ENCODE measurements at places on chromosomes 5 and 9. TPM values are rescaled to one million over a fixed set of nuclear protein-coding genes. Genes with fewer than 3 reads are reported as not detected.

PITX1 gene
- 8.3 TPM for total RNA-seq

PCDHB10 gene
- 2.2 TPM for total RNA-seq

DNA sequence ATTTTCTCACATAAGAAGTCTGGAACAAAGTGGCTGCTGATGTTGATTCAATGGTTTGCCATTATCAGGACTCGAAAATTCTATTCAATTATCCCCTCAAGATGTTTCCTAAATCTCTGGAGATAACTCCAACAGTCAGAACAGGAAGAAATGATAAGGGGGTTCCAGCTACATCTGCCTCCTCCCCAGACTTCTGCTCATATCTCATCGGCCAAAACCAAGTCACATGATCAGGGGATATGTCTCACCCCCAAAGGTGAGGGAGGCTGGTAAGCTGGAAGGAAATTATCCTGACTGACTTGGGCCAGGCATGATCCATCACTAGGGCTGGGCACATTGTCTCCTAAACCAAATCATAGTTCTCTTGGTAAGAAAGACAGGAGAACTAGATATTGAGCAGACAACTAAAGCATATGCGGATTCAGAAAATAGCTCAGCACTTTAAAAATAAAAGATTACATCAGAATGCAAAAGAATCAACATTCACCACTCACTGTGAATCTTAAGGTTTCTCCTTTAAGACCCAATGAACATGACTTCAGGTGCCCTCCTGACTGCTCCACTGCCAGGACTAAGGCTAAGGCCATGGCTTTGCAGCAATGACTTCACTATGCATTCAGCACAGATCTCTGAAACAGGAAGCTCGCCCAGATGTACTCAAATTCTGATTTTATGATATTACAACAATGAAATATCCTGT, 306.3 kb downstream of the ENC1 start:
- DNase-seq = no peak

DNA sequence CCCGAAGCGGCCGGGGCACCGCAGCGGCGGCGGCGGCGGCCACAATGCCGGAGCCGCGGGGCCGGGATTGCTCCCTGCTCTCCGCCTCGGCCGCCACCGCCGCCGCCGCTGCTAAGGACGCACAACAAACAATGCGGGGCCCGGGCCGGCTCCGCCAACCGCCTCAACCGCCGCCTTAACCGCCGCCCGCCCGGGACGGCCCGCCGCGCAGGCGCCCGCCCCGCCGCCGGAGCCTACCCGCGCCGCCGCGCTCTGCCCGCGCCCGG, 254 bp downstream of the STRBP start:
- no peak for DNase-seq

DNA sequence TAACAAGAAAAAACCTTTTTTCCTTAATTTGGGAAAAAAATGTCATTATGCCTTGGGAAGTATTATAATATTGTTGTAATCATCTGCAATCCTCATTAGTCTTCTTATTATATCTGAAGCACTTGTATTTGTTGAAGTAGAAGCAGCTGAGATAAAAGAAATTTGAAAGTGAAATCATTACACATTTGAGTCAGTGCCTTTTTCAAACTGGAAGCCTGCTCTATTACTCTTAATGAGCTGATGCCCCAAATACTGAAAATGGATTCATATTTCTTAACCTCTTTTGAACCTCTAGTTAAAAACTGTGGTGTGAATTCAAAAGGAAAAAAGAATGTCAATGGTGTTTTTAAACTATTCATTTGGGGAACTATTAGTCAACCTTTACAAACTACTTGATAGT, 1027.7 kb downstream of the NR2F1-AS1 start:
- no peak for DNase-seq

DNA sequence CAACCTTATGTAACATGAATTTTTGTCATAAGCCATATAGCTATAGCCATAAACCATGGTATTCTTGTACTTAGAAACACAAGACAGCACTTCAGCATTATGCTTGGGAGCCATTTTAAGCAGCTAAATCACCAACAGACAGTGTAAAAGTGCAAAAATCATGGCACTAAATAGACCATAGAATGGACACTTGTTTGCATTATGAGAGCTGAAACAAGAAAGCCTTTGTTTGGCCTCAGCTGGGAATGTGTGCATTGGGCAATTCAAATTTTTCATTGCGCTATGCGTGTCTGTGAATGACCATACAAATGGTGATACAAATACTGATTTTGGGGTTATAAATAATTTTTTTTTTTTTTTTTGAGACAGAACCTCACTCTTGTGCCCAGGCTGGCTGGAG, 23.7 kb downstream of the KDM4C start:
- no peak for DNase-seq

SMIM33 gene
- total RNA-seq = not detected
